ENCODE measurements at places on chromosomes 4 and X.

DNA sequence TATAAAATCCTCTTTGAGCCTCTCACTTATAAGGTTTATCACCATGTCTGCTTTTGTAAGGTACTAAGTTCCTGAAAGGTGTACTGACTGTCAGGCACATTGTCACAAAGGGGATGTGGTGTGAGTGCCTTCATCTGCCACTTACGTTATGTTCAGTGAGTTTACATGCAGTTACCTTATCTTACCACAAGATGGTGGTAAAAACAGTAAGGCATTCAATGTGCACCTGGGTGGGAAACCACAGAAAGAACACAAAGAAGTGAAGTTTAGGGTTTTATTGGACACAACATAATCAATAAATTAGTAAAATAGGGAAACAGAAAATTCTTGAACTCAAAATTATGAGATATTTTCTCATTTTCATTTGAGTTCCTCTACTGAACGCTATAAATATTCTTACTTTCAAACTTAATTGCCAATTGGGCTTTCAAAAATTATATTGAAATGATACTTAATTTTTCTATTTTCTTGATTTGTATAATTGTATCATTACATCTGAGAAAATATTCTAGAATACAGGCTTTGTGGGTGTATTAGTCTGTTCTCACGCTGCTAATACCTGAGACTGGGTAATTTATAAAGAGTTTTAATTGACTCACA lies 650.8 kb downstream of the PCDH7 start:
- H3K27me3 ChIP-seq: no peaks in the 10 kb centered on the region
- H3K4me1 ChIP-seq: no peaks in the 10 kb centered on the region
- DNase-seq: no peak
- no peak overlapping the region for H3K4me3 ChIP-seq
- no peak overlapping the region for H3K27ac ChIP-seq

DNA sequence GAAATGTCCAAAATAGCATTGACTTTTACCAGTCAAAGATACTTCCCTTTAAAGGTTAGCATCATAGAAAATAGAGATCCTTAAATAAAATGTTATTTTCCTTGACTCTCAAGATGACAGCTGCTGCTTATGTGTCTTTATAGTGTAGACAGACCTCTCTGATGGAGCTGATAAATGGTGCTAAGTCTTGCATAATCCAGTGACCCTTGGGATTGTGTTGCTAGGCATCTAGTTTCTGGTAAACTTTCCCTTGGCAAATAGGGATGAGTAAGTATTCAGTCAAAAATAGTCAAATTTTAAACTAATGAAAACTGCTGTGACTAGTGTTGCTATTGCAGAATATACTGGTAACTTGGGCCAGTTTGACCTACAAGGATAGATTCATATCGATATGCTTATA lies 53.6 kb downstream of the MBNL3 start:
- no peak overlapping the region for H3K4me3 ChIP-seq
- no peak for DNase-seq
- no peak overlapping the region for H3K27ac ChIP-seq

GRCh38 chr4:86500527-86500926 lies 93.6 kb upstream of the PTPN13 start:
- H3K27ac ChIP-seq: no peak overlapping the region
- no peak for DNase-seq
- no peaks in the 10 kb centered on the region for H3K27me3 ChIP-seq
- H3K4me3 ChIP-seq: no peak overlapping the region
- no peaks in the 10 kb centered on the region for H3K36me3 ChIP-seq

- H3K27ac ChIP-seq: no peak overlapping the region
- no peaks in the 10 kb centered on the region for H3K4me1 ChIP-seq
- H3K4me3 ChIP-seq: no peak overlapping the region
- H3K36me3 ChIP-seq: peaks cover 3% of the 10 kb centered on the region
- no peaks in the 10 kb centered on the region for H3K27me3 ChIP-seq
These were observed 39.5 kb downstream of the AMOT start for GRCh38 chrX:112800971-112801775.

DNA sequence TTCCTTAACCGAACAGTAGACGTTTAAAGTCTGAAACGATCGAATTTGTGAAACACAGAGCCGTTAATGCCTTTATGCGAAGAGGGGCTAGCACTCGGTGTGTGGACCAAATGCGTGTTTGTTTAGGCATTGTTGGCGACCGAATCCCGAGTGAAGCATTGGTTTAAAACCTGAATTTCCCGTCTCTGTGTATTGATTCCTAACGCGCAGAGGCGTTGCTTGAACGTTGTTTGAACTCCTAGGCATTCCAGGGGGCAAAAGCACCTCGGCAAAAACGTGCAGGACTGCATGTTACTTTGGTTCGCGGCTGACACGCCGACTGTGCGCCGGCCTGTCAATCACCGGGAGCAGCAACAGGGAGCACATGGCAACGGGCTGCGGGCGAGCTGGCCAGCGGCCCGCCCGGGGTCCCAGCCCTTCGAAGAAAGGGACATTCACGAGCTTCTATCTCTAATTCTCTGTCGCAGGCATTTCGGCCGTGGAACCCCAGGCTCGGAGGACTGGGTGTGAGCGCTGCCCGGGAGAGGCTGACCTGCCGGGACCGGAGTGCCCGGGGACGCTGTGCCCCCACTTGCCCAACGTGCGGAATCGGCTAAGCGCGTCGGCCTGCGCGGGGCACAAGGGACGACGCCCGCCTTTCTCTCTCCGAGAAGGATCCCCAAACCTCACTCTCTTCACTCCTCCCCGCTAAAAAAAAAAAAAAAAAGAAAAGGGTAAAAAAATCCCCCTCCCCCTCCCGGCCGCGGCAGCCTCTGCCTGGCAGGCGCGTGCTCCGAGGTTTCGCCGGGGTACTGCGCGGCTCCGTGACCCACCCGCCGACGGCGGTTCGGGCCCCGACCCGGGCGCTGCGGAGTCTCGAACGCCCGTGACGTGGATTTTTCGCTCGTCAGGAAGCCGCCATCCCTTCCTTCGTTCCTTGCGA lies 810 bp downstream of the SPRY1 start:
- H3K36me3 ChIP-seq: peaks cover 10% of the 10 kb centered on the region
- DNase-seq: peak; percentile 57
- H3K4me1 ChIP-seq: peaks cover 12% of the 10 kb centered on the region
- peak overlapping the region; percentile 89 for H3K27ac ChIP-seq
- H3K27me3 ChIP-seq: no peaks in the 10 kb centered on the region
- peak overlapping the region; percentile 89 for H3K4me3 ChIP-seq

DNA sequence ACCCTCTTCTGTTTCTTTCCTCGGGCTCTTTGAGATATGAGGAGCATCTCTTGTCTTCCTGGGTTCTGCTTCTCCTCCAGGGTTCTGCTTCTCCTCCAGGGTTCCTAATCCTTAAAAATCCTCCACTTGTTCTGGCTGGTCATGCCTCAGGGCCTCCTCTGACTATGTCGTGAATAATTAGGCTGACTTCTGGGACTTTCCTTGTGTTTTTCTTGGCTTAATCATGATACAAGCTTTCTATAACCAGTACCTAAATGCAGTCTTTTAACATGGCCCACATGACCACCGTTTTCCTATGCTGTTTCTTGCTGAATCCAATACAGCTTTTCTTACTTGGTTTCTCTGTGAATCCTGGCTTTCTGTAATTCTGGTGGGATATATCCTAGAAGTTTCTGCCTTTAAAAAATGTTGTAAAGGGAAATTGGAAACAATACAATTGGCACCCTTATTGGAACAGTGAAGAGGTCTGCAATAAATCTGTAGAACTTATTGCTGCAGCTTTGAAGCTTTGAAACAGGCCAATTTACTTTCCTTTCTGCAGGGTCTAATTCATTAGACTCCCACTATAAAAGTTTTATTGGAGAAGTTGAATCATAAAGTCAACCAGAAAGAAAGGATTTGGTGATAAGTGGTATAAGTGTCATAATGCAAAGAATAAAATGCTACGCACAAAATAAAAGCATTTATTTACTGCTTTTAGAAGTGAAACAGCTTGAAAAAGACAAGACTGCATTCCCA lies 213.1 kb downstream of the UGT8 start:
- H3K4me3 ChIP-seq: no peak overlapping the region
- no peaks in the 10 kb centered on the region for H3K27me3 ChIP-seq
- H3K27ac ChIP-seq: no peak overlapping the region
- no peaks in the 10 kb centered on the region for H3K36me3 ChIP-seq

GRCh38 chr4:71380788-71381187 lies 42.0 kb downstream of the SLC4A4 start:
- no peaks in the 10 kb centered on the region for H3K27me3 ChIP-seq
- no peaks in the 10 kb centered on the region for H3K4me1 ChIP-seq
- no peaks in the 10 kb centered on the region for H3K36me3 ChIP-seq
- no peak overlapping the region for H3K27ac ChIP-seq
- no peak for DNase-seq

DNA sequence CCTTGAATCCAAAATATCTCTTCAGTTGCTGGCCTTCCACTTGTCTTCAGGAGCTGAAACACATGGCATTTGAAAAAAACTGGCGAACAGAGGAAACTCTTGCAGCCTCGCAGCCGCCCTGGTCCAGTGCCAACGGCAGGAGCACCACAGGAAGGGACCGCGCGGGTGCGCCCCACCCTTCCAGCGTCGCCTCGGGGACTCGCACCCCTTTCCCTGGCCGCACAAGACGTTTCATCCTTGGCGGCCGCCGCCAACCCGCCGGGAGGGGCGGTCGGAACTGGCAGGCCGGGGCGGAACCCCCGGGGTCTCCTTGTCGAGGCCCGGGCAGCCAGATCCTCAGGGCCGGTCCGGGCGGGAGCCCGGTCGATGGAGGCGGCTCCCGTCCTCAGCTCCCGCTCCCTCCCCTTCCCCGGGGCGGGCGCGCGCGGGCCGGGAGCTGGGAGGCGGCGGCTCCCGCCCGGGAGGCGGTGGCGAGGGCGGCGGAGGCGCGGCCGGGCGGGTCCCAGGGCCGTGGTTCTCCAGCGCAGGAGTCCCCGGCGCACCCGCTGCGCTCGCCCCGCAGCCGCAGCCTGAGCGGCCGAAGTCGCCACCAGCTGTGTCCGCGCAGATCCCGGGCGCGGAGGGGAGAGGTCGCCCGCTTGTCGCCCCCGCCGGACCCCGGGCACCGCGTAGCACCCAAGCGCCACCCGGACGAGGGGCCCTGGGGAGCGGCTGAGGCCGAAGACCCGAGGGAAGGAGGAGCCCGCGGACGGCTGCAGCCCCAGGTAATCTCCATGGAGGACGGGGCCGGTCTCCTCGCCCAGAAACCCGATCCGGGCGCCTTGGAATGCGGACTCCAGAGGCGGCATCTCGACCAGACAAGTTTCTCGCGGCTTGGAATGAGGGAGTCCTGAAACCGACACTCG lies 886 bp upstream of the NDST3 start:
- peaks cover 11% of the 10 kb centered on the region for H3K27me3 ChIP-seq
- H3K27ac ChIP-seq: no peak overlapping the region
- H3K4me3 ChIP-seq: peak overlapping the region; percentile 51
- DNase-seq: no peak
- peaks cover 13% of the 10 kb centered on the region for H3K4me1 ChIP-seq

GRCh38 chr4:1082215-1083182 lies 30.9 kb downstream of the RNF212 start:
- H3K36me3 ChIP-seq: no peaks in the 10 kb centered on the region
- no peak overlapping the region for H3K27ac ChIP-seq
- H3K4me3 ChIP-seq: no peak overlapping the region

- peak overlapping the region; percentile 78 for H3K27ac ChIP-seq
- H3K27me3 ChIP-seq: no peaks in the 10 kb centered on the region
- peaks cover 22% of the 10 kb centered on the region for H3K4me1 ChIP-seq
- peak overlapping the region; percentile 90 for H3K4me3 ChIP-seq
- DNase-seq: no peak
These were observed 654 bp upstream of the DDIT4L start for GRCh38 chr4:100190643-100191600.

DNA sequence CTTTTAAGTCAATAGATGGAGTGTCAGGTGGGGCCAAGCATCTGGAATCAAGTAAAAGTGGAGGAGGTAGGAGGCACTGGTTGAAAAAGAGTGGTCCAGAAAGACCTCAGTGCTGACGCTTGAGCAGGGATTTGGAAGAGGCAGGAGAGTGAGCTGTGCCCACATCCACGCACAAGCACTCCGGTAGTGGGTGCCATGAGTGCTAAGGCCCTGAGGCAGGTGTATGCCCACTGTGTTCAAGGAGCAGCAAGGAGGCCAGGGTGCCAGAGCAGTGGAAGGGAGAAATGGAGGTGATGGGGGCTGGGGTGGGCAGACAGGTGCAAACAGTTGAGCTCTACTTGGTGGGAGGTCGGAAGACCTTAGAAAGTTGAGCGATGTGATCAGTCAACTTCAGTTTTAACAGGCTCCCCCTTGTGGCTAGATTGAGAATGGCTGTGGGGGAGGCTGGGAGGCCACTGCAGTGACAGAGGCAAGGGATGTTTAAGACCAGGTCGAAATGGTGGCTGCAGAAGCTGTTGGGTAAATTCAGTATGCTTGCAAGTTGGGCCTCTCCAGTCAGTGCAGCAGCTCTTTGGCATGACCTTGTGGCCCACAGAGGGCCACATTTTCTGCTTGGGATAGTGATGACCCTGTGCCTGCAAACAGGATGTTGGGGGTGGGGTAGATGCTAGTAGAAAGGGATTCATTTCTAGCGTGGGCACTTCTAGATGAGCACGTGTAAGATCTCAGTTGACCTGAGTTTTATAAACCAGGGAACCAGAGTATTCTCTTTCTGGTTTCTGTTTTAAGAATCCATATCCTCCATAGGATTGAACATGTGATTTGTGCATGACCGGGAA lies 12.7 kb downstream of the TKTL1 start:
- H3K4me3 ChIP-seq: no peak overlapping the region
- H3K27ac ChIP-seq: no peak overlapping the region
- H3K36me3 ChIP-seq: no peaks in the 10 kb centered on the region
- peak; percentile 62 for DNase-seq
- no peaks in the 10 kb centered on the region for H3K27me3 ChIP-seq

DNA sequence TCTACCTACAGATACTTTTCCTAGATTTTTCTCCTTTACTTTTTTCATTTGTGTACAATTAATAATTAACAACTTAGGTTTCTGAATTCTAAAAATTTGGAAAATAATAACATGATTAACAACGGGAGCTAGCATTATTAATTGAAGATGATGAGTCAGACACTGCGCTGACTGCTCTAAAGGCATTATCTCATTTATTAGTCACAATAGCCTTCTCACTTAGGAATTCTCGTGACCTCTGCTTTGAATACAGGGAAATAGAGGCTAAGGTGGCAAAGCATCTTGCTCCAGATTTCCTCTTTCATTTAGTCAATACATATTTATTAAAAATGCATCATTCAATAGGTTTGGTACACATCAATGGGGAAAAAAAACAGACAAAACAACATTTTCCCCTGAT lies 441.3 kb downstream of the PCDH18 start:
- no peak overlapping the region for H3K27ac ChIP-seq
- DNase-seq: no peak
- H3K4me3 ChIP-seq: no peak overlapping the region
- H3K4me1 ChIP-seq: no peaks in the 10 kb centered on the region
- no peaks in the 10 kb centered on the region for H3K27me3 ChIP-seq
- H3K36me3 ChIP-seq: no peaks in the 10 kb centered on the region

GRCh38 chrX:66015900-66016689 lies 23.8 kb downstream of the VSIG4 start:
- H3K4me1 ChIP-seq: no peaks in the 10 kb centered on the region
- H3K27me3 ChIP-seq: no peaks in the 10 kb centered on the region
- peak overlapping the region; percentile 14 for H3K4me3 ChIP-seq
- H3K36me3 ChIP-seq: no peaks in the 10 kb centered on the region

- peak within 1 kb of the TSS; percentile 71 for H3K4me3 ChIP-seq
- H3K27me3 ChIP-seq: no peaks in the 10 kb centered on the region
- peak within 1 kb of the TSS; percentile 93 for H3K27ac ChIP-seq
- H3K36me3 ChIP-seq: no peaks in the 10 kb centered on the region
- no peak for DNase-seq
These were observed at the start of gene ARHGAP4 for GRCh38 chrX:153925739-153926551. Gene ARHGAP4 (minus strand): TSS chrX:153926264. CDS start chrX:153926202, 62 bp downstream.
